ENCODE measurements at places on chromosomes 11 and 22. TPM values are rescaled to one million over a fixed set of nuclear protein-coding genes. Genes with fewer than 3 reads are reported as not detected.

DNA sequence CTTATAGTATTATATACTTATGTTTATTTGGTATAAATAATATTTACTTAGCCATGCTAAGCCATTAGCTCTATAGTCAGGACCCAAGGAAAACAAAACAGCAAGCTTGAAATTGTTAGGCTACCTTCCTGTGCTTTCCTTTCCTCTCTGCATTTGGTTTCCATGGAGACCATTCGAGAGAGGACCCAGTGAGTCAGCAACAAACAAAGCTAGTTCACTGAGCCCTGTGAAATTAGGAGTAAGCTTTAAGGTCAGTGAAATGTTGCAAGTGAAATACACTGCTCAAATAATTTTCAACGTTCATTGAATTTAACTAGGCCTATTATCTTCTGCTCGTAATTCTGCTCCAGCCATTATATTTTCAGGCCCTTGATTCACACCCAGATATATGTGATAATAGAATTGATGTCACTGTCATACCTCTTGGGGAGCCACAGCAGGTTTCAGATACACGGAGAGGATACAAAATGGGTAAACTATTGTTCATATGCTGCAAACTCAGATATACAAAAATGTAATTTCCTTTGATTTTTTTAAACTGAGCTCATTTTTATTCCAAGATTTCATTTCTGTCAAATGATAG, 9.1 kb upstream of the OR10D3 start:
- no peak for DNase-seq
- H3K27me3 ChIP-seq: no peaks in the 10 kb centered on the region
- H3K4me3 ChIP-seq: no peak overlapping the region
- H3K36me3 ChIP-seq: no peaks in the 10 kb centered on the region

- DNase-seq: no peak
- H3K36me3 ChIP-seq: no peaks in the 10 kb centered on the region
- H3K27me3 ChIP-seq: no peaks in the 10 kb centered on the region
- no peak overlapping the region for H3K4me3 ChIP-seq
Measured at GRCh38 chr11:114610984-114611944, 15.7 kb upstream of the NXPE4 start.

- H3K27me3 ChIP-seq: no peaks in the 10 kb centered on the region
- no peak overlapping the region for H3K4me3 ChIP-seq
- no peak for DNase-seq
- peaks cover 34% of the 10 kb centered on the region for H3K4me1 ChIP-seq
Measured at GRCh38 chr11:73388265-73389133, 12.3 kb downstream of the RELT start.

DNA sequence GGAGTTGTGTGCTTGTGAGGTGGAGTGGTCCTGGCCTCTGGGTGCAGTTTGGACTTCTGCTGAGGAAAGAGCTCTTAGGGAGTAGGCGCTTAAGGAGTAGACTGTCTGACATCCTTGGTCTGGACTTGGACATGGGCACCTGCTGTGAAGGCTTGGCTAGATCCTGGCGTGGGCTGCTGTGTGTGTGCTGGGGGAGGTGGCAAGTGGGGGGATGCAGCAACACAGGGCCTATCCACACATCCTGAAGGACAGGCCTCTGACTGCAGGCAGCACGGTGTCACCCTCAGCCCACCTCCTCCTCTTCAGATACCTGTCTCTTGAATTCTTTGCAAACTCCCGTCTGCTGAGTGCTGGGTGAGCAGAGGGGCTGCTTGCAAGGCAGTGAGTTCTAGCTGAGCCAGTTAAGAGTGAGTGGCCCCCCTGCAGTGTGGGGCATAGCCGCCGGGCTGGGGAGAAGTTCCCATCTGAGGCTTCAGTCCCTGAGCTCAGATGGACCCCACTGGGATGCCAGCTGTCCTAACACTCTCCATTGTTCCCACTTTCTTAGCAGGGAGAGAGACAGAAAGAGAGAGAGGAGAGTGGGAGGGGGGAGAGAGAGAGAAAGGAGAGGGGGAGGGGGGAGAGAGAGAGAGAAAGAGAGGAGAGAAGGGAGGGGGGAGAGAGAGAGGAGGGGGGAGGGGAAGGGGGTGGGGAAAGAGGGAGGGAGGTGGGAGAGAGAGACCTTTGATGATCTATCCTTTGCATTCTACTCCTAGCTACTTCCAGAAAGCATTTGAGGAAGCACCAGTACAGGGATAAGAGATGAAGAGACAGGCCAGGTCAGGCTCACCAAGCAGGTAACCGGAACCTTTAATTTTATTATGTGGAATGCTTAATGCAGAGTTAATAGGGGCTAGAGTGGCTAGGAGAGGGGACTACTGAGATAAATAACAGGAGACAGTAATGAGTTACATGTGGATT, 12.6 kb downstream of the SOX10 start:
- H3K36me3 ChIP-seq: no peaks in the 10 kb centered on the region
- H3K4me3 ChIP-seq: no peak overlapping the region
- no peaks in the 10 kb centered on the region for H3K27me3 ChIP-seq
- H3K4me1 ChIP-seq: no peaks in the 10 kb centered on the region
- H3K27ac ChIP-seq: no peak overlapping the region

DNA sequence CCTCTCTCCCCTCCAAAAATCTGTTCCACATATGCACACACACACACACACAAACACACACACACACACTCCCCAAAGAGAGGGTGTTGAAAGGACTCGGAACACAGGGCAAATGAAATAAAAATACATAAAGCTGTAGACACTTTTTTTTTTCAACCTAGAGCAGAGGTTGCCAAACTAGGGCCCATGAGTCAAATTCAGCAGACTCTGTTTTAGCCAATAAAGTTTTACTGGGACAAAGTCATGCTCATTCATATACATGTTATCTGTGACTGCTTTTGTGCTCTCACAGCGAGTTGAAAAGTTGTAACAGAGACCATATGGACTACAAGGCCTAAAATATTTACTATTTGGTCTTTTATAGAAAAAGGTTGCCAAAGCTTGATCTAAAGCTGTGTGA, 8.9 kb downstream of the IMMP1L start:
- H3K27ac ChIP-seq: no peak overlapping the region
- DNase-seq: no peak
- H3K27me3 ChIP-seq: no peaks in the 10 kb centered on the region
- H3K4me1 ChIP-seq: peaks cover 24% of the 10 kb centered on the region

DNA sequence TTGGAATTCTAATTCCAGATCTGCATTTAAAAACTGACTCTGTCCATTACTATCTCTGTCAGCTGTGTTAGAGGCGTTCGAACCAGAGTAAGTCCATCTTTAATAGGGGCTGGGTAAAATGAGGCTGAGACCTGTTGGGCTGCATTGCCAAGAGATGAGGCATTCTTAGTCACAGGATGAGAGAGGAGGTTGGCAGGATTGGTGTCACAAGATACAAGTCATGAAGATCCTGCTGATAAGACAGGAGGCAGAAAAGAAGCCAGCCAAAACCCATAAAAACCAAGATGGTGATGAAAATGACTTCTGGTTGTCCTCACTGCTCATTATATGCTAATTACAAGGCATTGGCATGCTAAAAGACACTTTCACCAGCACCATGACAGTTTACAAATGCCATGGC, 356.3 kb upstream of the ISX start:
- no peak for DNase-seq
- H3K36me3 ChIP-seq: no peaks in the 10 kb centered on the region
- no peaks in the 10 kb centered on the region for H3K4me1 ChIP-seq
- no peak overlapping the region for H3K4me3 ChIP-seq

BIRC3 gene
- 155 TPM for total RNA-seq

SCGB1C1 gene
- total RNA-seq: not detected
